Muscle of back (tissue), 13 donors: ENCODE measurements at places on chromosomes 11 and 22.

GRCh38 chr11:22807855-22808570, 21.6 kb downstream of the SVIP start:
- peak; percentile 36 for DNase-seq

- DNase-seq = no peak
These were observed 137.5 kb upstream of the TRPC6 start for GRCh38 chr11:101721270-101721669.

GRCh38 chr11:88104408-88104807, 70.8 kb downstream of the RAB38 start:
- DNase-seq = no peak

GRCh38 chr11:64934682-64935358, 873 bp downstream of the GPHA2 start:
- no peak for DNase-seq

- DNase-seq = no peak
These were observed 6.6 kb upstream of the SSTR3 start for GRCh38 chr22:37218771-37219411.

- no peak for DNase-seq
These were observed 2.4 kb upstream of the SCARF2 start for GRCh38 chr22:20439928-20440575.

DNA sequence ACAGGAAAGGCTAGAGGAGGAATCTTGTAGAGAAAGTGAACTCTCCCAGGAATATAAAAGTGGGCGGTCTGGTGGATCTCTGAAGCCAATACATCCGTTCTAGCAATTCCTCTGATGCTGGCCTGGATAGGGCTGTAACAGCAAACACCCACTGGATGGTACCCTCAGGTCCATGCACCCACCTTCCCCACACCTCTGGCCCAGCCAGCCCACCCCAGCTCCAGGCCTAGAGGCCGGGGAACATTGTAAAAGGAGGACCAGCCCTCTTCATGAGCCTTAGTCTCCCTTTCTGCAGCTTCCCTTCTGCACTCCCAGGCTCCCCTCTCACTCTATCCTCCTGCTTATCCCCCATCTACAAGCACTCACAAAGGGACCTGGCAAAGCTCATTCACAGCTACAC, 443.9 kb downstream of the BUD13 start:
- no peak for DNase-seq

- DNase-seq = no peak
These were observed 9.4 kb downstream of the CBX6 start for GRCh38 chr22:38862375-38863329.

GRCh38 chr11:28257761-28258160, 149.6 kb downstream of the METTL15 start:
- no peak for DNase-seq

DNA sequence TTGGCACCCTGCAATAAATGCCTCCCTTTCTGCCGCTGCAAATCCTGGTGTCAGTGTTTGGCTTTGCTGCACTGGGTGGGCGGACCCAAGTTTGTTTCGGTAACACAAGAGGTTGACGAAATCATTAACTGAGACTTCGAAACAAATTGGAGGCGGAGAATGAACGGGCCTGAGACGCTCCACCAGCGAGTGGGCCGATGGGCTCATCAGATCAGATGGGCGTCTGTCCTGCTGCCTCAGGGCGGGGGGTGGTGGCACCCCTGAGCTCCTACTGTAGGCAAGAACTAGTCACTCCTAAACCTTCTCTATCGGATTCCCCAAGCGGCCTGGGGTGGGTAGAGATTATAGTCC, 918 bp upstream of the CAPN5 start:
- DNase-seq = peak; percentile 13

- DNase-seq = peak; percentile 53
These were observed 11.9 kb downstream of the CHRM1 start for GRCh38 chr11:62909107-62909894.

DNA sequence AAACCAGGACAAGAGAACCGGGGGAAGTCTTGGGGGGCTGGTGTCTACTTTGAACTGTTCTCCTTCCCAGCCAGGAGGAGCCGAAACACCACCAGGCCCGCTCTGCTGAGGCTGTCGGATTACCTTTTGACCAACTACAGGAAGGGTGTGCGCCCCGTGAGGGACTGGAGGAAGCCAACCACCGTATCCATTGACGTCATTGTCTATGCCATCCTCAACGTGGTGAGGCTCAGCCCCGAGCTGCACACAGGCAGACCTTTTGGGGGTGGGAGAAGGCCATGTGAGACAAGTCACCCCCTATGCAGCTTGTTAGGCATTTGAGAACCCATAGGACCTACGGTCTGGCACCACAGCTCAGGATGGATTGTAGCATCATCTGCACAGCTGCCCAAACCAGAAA, 2.8 kb downstream of the HTR3A start:
- DNase-seq = no peak

DNA sequence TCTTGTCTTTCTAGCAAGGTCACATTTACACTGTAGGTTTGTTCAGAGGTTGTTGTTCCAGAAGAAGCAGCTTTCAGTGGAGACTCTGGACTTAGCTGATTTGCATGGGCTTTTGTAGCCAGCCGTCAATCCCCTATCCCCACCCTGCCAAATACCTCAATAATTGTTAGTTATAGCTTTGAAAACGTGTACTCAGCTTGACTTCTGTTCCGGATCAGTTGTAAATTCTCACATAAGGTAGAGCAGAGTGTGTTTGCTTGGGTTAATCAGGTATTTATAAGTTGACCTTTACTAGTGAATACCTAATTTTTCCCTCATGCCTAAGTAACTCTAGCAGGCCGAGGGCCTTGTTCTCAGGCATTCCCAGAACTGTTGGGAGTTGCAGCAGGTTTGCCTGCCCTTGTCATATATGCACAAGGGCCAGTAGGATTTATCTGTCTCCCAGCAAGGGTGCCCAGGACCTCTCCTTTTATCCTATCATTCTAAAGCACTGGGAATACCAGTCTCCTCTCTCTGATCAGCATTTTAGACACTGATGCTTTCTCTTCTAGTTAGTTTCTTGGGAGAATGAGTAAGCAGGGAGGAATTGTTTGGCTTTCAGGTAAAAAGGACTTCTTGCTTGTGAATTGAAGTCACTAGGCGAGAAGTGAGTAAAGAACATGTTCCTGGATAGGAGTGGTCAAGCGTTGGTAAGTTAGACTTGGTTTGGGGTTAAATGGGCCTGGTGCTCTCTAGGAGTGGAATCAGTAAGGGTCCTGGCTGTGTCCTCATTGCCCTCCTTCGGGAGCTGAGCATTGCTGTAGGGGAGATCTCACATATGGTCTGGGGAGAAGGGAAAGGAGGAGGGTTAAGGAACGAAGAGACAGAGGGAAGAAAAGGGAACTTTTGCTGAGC, 22.1 kb downstream of the STIM1 start:
- DNase-seq = no peak

- DNase-seq = peak; percentile 80
These were observed 577 bp upstream of the DKK3 start for GRCh38 chr11:12008790-12009616.

DNA sequence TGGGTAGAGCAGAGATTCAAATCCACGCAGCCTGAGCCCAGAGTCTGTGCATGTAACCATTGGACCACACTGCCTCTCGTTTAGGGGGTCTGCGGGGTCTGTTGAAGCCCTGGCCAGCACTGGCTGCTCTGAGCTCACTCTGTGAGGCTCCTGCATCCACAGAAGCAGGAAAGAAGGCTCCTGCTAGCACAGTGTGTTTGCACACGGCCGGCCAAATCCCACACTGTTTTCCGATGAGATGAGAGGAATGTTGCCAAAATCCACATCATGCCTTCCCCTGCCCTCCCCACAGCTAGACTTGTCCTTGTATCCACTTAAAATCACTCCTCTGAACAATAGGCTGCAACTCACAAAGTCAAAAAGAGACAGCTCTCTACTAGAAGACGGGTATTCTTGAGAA, 10.6 kb upstream of the SLC22A12 start:
- peak; percentile 83 for DNase-seq

- DNase-seq = no peak
These were observed 20.9 kb downstream of the CAT start for GRCh38 chr11:34459507-34460162.

GRCh38 chr11:62580959-62581715, 7.4 kb upstream of the EEF1G start:
- no peak for DNase-seq

DNA sequence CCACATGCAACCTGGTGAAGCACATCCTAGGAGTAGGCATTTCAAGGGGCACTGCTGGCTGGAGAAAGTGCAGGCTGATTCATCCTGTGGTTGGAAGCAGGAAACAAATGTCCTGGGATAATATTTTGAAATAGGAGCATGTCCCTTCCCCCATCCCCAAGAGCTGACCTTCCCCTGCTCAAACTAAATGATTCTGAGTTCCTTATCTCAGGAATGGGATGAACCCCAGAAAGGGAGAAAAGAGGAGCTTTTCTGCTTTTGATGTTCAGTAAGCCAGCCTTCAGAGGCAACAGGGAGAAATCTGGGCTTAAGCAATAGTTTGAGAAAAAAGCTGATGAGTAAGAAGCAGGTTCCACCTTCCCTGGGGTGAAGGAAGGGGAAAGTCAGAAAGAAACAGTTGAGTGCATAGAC, 19.5 kb upstream of the SPON1 start:
- DNase-seq = no peak

- no peak for DNase-seq
These were observed 59.9 kb downstream of the FBXO7 start for GRCh38 chr22:32534252-32535235.

GRCh38 chr22:38829485-38829884, 14.3 kb downstream of the NPTXR start:
- DNase-seq = no peak

DNA sequence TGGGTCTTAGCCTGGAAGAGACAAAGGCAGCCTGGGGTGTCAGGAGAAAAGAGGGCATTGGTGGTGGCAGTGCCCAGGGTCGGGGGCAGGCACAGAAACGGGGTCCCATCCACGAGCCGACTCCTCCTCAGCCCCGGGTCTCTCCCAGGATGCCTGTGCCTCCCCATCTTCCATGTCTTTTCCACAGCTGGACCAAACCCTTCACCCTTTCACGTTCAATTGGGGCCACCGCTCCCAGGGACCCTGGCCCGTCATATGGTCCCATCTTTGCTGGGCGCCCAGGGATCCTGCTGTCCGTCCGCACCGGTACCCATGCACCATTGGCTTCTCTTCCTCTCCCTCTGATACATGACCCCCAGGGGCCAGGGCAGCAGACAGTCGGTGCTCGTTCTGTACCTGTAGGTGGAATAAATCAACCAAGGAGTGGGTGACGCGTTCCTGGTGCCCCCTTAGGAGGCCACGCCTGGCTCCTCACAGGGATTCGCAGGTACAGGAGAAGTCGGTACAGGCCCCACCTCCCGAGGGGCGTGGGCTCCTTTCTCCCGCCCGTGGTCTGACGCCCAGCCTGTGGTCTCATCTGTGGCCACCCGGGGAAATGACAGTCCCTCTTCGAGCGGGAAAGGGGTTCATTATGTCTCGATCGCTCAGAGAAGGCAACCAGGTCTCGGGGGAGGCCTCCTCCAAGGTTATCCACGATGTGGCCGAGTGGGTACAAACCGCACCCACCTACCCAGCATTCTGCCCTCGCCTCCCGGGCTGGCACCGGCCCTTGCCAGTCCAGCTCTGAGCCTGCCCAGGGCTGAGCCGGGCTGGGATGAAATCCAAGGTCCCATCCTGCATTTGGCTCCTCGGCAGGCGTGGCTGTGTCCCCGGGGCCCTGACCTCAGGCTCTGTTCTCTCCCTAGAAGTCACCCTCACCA, 1493.6 kb downstream of the BRD1 start:
- no peak for DNase-seq

- DNase-seq = peak; percentile 29
These were observed 45.3 kb downstream of the CHRDL2 start for GRCh38 chr11:74685905-74686304.

DNA sequence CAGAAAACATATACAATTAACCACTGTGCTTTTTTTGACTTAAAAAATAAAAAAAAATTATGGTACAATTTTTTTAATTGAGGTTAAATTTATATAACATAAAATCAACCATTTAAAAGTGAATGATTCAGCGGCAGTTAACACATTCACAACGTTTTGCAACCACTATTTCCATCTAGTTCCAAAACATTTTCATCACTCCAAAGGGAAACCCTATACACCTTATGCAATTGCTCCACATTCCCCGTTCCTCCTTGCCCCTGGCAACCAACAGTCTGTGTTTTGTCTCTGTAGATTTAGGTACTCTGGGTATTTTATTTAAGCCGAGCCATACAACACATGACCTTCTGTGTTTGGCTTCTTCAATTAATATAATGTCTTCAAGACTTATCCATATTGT, 15.3 kb downstream of the DDI1 start:
- no peak for DNase-seq

- DNase-seq = no peak
These were observed 10.9 kb upstream of the ALG8 start for GRCh38 chr11:78150346-78150745.

- no peak for DNase-seq
These were observed 142.2 kb downstream of the HIPK3 start for GRCh38 chr11:33399421-33399820.

DNA sequence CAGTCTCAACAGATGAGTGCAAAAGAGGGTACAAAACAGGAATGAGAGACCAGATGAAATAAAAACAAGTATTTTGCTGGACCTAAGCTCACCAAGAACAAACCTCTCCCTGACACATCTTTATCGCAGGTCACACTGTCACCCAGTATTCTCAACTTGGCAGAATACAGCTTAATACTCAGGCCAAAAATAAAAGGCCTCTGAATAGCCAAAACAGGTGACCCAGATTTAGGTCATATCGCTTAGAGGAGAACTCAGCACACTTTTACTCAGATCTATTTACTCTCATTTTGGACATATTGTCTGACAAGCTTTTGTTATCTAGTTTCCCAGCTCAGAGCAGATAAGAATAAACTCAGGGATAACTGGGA, 216.9 kb upstream of the SYN3 start:
- DNase-seq = no peak

- no peak for DNase-seq
These were observed 139.3 kb downstream of the FEZ1 start for GRCh38 chr11:125356797-125357196.

- peak; percentile 75 for DNase-seq
These were observed 22.0 kb downstream of the MFNG start for GRCh38 chr22:37464181-37464580.

DNA sequence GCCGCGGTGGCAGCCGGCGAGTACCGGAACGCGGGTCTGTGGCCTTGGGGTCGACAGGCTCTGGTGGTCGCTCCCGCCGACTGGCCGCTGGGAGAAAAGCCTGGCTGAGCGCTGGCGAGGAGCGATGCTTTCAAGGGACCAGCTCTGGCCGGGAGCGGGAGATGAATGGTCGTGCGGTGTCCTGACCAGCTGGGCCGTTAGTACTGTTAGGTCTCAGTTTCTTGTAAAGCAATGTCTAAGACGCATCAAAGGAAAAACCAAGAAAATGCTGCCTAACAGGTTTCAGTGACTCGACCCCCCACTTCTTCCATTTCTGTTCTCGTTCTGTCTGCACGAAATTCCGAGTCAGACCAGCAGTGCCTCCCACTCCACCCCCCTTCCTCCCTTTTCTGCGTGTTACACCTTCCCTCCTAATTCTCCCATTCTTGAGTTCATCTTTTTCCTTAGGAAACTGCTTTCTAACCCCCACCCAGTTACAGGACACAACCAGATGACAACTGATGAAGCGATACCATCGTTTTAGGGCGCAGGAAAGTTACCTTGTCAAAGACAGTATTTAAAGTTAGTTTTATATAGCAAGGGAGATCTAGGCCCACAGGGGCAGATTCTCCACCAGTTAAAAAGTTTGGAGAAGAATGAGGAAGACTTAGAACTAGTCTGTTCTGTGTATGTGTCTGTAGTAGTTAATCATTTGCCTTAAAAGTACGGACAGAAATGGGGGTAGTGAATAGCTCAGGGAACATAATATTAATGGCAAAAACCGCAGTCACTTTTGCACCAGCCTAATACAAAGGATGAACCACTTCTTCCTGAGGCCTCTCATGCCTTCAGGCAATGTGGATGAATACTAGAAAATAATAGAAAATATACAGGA, 1.0 kb downstream of the CUL5 start:
- DNase-seq = peak; percentile 10

GRCh38 chr22:24053481-24054226, 42.5 kb downstream of the CABIN1 start:
- no peak for DNase-seq
